Thoracic aorta (tissue), 2 donors: ENCODE measurements at places on chromosomes 3 and 15.

GRCh38 chr15:53903129-53903528, 75.1 kb upstream of the UNC13C start:
- no peak for DNase-seq

DNA sequence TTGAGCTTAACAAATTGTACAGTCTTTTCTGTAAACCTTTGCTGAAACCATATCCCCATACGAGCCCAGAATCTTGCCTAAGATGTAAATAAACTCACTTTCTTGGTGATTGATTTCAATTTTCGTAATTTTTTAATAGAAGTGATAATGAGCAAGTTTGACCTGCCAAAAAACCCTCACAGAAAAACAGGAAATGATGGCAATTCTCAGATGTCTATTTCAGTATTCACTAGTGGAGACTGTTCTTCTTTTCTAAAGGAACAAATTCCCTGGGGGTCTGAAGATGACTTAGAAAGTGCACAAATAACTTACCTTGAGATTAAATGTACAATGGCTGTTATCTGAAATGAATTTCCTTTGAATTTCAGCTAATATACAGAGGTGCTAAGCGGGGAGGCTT, 116.5 kb upstream of the CMC1 start:
- no peak for DNase-seq

GRCh38 chr3:133258358-133258757, 141.5 kb upstream of the BFSP2 start:
- DNase-seq: no peak

DNA sequence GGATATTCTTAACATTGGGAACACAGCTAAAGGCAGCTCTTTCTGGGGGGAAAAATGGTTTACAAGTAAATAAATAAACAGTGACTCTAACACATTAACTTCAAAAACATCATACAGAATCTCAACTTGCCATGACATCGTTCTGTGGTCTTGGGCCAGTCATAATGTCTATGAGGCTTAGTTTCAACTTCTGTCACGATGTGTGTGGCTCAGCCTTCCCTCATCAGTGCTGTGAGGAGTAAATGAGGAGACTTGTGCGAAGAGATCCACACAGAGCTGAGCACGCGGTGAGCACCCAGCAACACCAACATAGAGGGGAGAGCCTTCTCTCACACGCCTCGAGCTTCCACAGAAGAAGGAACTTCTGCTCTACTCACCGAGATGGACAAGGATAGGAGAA, 49.0 kb downstream of the DZIP1L start:
- no peak for DNase-seq

DNA sequence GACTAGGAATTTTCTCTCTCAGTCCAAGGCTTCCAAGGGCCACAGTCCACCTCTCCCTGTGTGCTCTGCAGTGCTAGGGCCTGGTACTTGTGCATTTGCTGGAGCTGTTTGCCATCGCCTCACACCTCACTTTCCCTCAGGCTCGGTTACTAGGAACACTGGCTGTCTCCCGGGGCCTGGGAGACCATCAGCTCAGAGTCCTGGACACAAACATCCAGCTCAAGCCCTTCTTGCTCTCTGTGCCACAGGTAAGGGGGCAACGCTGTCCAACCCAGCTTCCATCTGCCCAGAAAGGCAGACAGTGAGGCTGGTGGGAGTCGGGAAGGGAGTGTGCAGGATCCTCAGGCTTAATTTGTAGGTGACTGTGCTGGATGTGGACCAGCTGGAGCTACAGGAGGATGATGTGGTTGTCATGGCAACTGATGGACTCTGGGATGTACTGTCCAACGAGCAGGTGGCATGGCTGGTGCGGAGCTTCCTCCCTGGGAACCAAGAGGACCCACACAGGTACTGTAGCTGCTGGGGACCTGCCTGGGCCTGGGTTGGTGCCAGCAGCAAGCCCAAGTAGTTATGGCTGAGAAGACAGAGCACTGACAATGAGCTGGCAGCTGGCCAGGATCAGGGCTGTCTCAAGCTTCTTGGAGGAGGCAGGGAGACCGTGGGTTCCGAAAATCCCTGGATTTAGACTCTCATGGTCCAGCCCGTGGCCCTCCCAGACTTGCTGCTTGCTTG, 3.4 kb downstream of the PPM1M start:
- DNase-seq: no peak

GRCh38 chr3:55923207-55923606, 436.1 kb upstream of the WNT5A start:
- no peak for DNase-seq

GRCh38 chr3:42635111-42635510, 18.4 kb upstream of the ZBTB47 start:
- no peak for DNase-seq

GRCh38 chr3:172354931-172355499, 93.2 kb downstream of the GHSR start:
- no peak for DNase-seq

GRCh38 chr3:141482245-141482922, 4.4 kb upstream of the RASA2 start:
- DNase-seq: no peak

GRCh38 chr3:33977227-33977626, 178.8 kb downstream of the PDCD6IP start:
- DNase-seq: no peak

DNA sequence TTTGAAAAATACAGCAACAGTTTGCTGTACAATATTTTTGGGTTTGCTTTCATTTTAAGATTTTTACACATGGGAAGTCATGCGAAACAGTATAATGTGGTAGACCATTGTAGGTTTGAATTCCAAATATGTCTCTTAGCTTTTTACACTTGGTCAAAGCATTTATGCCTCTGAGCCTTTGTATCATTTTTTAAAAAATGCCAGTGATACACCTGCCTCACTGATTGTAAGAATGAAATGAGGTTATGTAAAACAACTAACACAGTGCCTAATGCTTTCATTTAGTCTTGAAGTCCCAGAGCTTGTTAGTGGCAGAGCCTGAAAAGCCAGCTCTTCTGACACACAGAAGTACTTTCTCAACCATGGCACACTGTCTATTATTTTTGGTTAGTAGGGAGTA, 202.0 kb downstream of the UBE2E2 start:
- DNase-seq: no peak

DNA sequence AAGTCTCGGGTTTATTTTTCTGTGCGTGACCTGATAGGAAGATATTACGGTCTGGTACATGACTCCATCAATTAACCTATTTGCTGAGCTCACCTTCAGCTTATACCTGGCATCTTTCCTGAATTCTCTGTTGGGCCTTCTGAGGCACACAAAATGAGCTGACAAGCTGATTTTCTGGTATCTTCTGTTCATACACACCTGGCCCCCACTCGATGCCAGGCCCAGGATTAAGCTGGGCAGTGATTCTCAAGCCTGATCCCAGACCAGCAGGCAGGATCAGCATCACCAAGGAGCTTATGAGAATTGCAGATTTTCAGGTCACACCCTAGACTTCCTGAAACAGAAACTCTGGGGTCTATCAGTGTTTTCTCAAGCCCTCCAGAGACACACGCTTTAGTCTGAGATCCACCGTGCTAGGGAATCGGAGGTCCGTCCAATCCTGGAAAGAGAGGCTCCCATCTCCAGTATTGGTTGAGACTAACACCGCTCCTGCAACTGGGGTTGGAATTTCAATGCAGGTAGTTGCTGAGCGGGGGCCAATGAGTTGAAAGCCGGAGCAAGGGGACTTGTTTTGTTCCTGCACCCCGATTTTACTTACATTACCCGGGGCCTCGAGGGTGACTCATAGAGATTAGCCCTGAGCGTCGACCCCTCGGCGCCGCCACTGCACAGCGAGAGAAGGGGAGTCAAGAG, 636 bp upstream of the EIF1B start:
- DNase-seq: no peak

DNA sequence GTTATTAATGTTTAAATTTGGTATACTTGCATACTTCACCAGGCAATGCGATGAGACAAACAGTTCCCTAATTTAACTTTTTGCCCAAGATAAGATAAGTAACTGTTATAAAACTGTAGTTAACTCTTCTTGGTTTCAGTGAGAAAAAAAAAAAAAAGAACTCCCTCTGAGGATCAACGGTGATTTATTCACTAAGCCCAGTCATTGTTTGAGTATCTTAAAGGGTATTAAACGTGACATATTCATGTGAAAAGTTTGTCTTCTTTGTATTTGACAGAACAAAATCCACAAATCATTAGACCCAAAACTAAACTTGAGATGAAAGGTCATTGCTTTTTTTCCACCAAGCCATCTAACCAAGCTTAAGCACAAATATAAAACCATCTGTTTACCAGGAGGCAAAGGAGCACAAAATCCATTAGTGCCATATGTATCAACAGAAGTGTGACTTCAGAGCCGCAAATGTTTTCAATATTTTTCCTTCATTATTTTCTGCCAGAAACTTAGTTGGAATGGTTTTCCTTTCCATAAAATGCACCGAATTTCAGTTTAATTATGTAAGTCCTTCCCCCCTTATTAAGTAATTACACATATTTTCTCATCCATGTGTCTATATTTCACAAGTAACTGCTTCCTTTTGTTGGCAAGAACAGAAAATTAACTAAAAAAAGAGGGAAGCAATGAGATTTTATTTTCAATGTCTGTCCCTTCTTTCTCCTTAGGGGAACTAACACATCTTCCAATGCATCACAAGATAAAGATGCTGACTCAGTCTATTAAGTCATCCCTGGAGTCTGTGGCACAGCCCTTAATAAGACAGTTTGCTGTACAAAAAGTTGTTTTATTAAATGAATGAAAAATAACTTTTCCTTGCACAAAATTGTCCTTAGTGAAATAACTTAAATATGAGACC, 92.2 kb upstream of the RAP2B start:
- no peak for DNase-seq

DNA sequence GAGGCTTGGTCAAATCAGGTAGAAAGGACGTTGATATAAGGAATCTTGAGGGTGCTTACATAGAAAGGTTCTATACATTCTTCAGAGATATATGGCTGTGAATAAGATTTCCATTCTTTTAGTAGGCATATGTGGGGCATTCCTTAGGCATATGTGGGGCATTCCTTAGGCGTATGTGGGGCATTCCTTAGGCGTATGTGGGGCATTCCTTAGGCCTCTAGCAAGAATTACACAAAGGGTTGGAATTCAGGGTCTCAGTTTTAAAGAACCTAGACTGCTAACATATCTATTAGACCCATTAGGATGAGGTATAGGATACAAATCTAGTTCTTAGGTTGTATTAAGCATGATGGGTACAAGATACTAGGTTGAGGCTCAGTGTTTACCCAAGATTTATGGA, 607.8 kb downstream of the SI start:
- DNase-seq: no peak

DNA sequence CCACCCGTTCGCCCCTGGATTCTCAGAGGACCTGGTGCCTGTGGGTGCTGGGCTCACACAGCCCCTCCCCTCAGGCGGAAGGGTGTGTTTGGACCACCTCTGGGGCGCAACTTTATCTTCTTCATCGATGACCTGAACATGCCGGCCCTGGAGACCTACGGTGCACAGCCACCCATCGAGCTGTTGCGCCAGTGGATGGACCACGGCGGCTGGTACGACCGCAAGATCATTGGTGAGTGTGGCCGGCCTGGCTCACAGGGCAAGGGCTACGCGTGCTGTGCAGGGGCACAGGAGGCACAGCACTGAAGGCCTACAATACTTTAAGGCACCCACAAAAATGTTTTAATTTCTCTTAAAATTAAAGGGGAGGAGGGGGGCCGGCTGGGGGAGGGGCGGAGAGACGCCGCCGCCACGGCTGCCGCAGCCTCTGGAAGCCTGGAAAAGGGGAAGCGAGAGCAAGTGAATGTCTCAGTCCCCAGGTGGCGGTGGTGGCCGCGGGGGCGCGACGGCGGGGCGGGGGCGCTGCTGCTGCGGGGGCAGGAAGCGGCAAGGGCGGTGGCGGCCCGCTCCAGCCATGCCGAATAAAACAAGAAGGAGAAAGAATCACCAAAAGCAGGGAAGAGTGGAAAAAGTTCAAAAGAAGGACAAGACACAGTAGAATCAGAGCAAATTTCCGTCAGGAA, 56.8 kb downstream of the DNAH1 start:
- no peak for DNase-seq

GRCh38 chr3:46006238-46007032, 10.8 kb upstream of the FYCO1 start:
- DNase-seq: no peak

DNA sequence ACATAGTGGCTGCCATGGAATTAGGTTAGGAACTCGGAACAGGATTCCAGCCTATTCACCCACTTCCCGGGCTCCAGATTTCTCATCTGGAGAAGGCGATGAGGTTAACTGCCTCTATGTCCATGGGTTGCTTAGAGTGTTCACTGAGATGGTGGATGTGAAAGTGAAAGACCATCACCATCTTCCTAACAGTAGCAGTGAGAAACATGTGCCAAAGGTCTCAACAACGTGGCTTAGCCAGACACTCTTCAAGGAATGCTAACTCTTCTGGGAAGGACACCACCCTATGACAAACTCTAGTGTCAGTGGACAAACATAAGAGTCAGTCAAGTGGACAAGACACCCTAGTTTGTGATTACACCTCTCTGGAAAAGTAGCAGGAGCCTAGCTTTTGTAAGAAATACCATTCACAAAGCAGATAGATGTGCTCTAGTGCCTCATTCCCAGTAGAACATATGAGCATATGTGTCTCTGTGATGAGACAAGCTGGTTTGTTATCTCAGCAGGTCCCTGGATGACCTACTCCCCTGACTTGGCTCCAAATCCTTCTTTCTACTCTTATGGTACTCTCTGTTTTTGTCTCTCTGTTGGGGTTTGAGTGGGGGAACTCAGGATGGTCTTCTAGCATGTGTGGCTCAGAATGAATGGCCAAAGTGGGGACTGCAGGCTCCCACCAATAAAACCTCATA, 210.2 kb upstream of the WNT5A start:
- DNase-seq: no peak

- no peak for DNase-seq
Observed at GRCh38 chr3:190404715-190405114, 16.8 kb downstream of the CLDN16 start.

- no peak for DNase-seq
Observed at GRCh38 chr15:66830358-66830757, 128.3 kb downstream of the SMAD6 start.

- DNase-seq: no peak
Observed at GRCh38 chr3:112298781-112299180, 4.8 kb upstream of the SLC9C1 start.

- DNase-seq: no peak
Observed at GRCh38 chr3:42101481-42101880, 10.3 kb downstream of the TRAK1 start.

GRCh38 chr15:81948222-81948621, 97.6 kb downstream of the MEX3B start:
- no peak for DNase-seq

DNA sequence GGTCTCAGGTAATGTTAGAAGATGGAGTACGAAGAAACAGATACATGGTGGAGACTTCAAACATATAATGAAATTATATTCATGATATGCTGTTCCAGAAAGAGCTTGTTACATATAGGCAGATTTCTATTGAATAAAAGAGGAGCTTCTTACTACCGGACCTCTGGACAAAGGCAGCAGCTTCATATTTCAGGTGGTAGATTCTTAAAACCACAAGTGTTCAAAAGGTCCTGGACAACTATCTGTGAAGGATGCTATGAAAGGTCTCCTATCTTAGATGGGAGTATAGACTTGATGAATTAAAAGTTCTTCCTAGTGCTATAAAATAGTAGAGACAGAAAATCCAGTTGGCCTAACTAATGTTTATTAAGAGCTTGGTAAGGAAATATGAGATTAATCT, 43.2 kb downstream of the MYLK start:
- DNase-seq: no peak
